Activated T-helper 2 cell treated with anti-CD3 and anti-CD28 coated beads, Interferon-gamma antibody, Interleukin-2, Interleukin-4, amounts not matched to agents 10 μg/mL and 5 μg/mL and 100 μg/mL, durations not matched to agents 14 hours and 24 hours and 36 hours (primary cell): ENCODE measurements at places on chromosomes 5 and 9. TPM values are rescaled to one million over a fixed set of nuclear protein-coding genes. Genes with fewer than 3 reads are reported as not detected.

The GGTA1 gene
- not detected in 2 replicates for total RNA-seq

The DCAF10 gene
- total RNA-seq, result 17.4 and 18.4 TPM in 2 replicates

The TAF11L12 gene
- total RNA-seq, result not detected in 2 replicates

The TMC1 gene
- total RNA-seq, result not detected in 2 replicates

The SURF6 gene
- 23.0 and 24.4 TPM in 2 replicates for total RNA-seq

DNA sequence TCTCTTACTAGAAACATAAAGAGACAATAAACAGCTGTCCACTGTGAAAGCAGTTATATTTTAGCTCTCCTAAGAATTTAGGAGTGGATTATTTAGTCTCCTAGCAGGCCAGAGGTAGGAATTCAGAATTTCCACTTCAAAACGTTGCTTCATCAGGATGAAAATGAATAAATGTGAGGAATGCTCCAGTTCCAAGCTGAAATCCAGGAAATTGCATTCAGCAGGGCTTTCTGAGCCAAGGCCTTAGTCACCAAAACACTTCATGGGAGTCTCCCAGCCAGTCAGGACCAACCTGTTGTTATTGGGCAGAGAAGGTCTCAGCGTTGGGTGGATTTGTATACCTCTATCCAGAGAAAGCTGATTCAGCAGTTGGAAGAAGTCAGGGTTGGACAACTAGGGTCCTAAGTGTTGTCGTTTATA lies 1040.3 kb downstream of the TLE1 start:
- DNase-seq, result no peak
- H3K36me3 ChIP-seq, result no peaks in the 10 kb centered on the region
- H3K4me3 ChIP-seq, result no peak overlapping the region
- no peaks in the 10 kb centered on the region for H3K27me3 ChIP-seq
- H3K4me1 ChIP-seq, result no peaks in the 10 kb centered on the region

GRCh38 chr5:78586251-78586650 lies 62.3 kb downstream of the LHFPL2 start:
- no peak for DNase-seq
- H3K4me1 ChIP-seq, result no peaks in the 10 kb centered on the region
- H3K4me3 ChIP-seq, result no peak overlapping the region
- H3K36me3 ChIP-seq, result no peaks in the 10 kb centered on the region

GRCh38 chr5:10457682-10458574 lies 16.2 kb downstream of the ROPN1L start:
- H3K4me3 ChIP-seq, result no peak overlapping the region
- DNase-seq, result no peak
- peaks cover 3% of the 10 kb centered on the region for H3K27me3 ChIP-seq
- peaks cover 2% of the 10 kb centered on the region for H3K4me1 ChIP-seq
- H3K27ac ChIP-seq, result no peak overlapping the region
- no peaks in the 10 kb centered on the region for H3K36me3 ChIP-seq

DNA sequence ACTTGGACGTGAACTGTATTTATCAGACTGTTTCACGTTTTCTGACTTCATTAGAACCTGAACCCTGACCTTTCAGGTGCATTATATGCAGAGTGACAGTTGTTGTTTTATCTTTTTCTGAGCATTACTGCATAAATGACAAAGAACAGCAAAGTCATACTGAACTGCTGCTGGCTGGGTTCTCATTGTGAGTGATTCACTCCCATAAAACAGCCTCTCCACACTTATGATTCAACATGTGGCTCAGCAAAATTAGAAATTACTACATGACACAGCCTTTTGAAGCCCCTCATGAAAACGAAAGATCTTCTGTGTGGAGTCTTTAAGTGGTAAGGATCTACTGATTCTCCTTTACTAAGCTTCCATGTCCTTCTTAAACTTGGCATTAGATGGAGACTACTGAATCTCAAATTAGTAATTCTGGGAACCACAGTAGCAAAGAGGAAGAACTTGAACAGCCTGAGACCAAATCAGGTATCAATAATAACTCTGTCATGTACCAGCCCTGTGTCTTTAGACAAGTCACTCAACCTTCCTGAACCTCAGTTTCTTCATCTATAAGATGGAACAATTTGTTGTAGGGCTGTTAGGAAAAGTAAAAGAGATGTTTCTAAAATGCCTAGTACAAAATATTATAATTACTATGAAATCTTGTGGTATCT lies 172.3 kb upstream of the GNA14 start:
- peaks cover 18% of the 10 kb centered on the region for H3K36me3 ChIP-seq
- peaks cover 41% of the 10 kb centered on the region for H3K4me1 ChIP-seq
- no peak overlapping the region for H3K4me3 ChIP-seq
- peak overlapping the region; percentile 58 for H3K27ac ChIP-seq

- H3K36me3 ChIP-seq, result peaks cover 13% of the 10 kb centered on the region
- no peaks in the 10 kb centered on the region for H3K27me3 ChIP-seq
- no peak overlapping the region for H3K4me3 ChIP-seq
- peaks cover 5% of the 10 kb centered on the region for H3K4me1 ChIP-seq
Measured at GRCh38 chr9:108863891-108864290, 1.8 kb downstream of the ACTL7A start.

DNA sequence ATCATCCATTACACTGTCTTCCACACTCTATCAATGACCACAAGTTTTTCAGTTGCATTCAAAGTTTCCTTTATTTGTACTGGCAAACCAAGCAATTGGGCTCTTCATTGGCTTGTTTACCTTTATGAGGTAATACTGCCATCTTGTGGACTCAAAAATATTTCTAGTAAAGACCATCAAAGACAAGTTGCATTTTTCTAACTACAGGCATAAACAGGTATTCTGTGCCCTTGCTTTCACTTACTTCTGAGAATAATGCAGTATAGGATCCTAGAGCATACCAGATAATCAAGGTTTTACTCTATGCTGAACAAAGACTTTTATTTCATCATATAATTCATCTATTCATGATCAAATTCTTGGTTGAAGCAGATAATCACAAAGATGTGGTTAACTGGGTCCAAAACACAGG lies 173.7 kb upstream of the POU5F2 start:
- no peak overlapping the region for H3K4me3 ChIP-seq
- H3K4me1 ChIP-seq, result no peaks in the 10 kb centered on the region
- H3K36me3 ChIP-seq, result no peaks in the 10 kb centered on the region
- H3K27me3 ChIP-seq, result no peaks in the 10 kb centered on the region
- H3K27ac ChIP-seq, result no peak overlapping the region

DNA sequence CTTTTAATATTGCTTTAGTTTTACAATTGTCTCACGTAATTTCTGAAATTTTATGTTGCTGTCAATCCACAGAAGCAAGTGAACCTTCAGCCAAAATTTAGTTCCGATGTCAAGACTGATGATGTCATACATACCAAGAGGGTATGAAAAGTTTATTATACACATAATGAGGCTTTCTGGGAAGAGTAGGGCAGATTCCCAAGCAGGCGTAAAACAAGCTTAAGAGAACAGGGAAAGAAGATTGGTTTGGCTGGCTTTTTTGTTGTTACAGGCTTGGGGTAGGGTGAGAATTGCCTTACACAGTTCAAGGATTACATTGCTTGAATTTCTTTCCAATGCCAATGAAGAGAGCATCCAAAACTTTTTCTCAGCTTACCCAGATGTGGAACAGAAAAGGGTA lies 1962.9 kb upstream of the CDH6 start:
- no peak overlapping the region for H3K27ac ChIP-seq
- H3K27me3 ChIP-seq, result no peaks in the 10 kb centered on the region
- no peaks in the 10 kb centered on the region for H3K36me3 ChIP-seq
- no peak overlapping the region for H3K4me3 ChIP-seq
- no peaks in the 10 kb centered on the region for H3K4me1 ChIP-seq

DNA sequence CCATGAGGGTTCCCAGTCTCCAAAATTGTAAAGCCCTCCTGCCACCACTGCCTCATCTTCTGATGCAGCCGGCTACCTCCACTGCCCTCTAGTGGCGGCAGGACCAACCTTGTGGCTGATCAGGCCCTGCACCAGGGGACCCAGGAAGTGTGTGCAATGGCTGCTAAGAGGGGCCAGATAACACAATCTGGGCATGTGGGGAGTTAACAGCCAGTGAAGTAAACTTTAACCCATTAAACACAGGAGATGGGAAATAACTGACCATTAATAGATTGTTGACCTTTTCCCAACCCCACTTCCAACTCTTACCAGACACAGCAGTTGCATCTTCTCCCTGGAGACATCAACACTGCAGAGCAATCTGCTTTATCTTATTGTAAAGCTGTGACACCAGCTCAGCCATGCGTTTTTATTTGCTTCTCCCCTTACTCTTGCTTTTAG lies 63.3 kb downstream of the FREM1 start:
- peaks cover 2% of the 10 kb centered on the region for H3K27me3 ChIP-seq
- no peak overlapping the region for H3K4me3 ChIP-seq
- H3K27ac ChIP-seq, result no peak overlapping the region
- DNase-seq, result peak; percentile 36

DNA sequence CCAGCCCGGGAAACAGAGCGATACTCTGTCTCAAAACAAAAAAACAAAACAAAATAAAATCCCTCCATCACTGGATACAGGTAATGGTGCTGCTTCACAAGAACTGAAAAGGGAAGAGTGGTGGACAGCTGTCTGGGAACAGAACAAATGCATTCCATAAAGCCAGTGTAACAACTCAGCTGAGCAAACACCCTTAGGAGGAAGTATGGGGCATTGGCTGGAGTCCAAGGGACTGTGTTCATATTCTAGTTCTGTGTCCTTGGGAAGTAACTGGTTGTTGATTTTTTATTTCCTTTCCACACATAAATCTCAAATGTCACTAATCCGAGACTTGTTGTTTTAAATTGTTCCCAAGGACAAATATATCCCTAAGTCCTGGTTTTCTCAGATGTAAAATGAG lies 38.3 kb downstream of the HTR1A start:
- H3K27ac ChIP-seq, result no peak overlapping the region
- no peak overlapping the region for H3K4me3 ChIP-seq
- no peaks in the 10 kb centered on the region for H3K27me3 ChIP-seq
- no peaks in the 10 kb centered on the region for H3K36me3 ChIP-seq

GRCh38 chr5:178772351-178772750 lies 41.9 kb upstream of the ZNF354A start:
- no peaks in the 10 kb centered on the region for H3K36me3 ChIP-seq
- H3K27me3 ChIP-seq, result no peaks in the 10 kb centered on the region
- H3K4me1 ChIP-seq, result no peaks in the 10 kb centered on the region
- no peak overlapping the region for H3K27ac ChIP-seq

DNA sequence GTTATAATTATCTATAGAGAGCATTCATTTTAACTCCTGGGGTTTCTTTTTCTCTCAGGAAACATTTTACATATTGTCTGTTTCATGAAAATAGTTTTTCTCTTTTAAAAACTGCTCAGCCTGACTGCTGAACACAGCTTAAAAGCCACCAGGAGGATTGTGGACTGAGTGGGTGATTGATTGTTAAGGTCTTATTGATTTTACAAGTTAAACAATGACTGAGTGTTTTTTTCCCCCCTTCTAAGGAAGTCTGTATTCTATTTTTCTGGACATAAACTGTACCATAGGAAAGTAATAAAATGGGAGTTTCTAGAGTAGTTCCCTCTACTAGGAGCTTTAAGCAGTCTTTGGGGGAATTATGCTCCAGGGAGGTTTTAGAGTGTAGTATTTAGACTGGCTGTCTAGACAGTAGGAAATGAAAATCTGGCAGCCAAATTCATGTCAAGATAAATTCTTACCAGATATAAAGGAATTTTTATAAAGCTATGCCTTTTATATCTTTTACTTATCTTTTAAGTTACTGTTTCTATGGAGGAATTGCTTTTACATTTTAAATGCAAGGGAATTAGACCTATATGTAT lies 463.9 kb downstream of the PRR16 start:
- H3K36me3 ChIP-seq, result no peaks in the 10 kb centered on the region
- no peak overlapping the region for H3K27ac ChIP-seq
- H3K4me3 ChIP-seq, result no peak overlapping the region
- DNase-seq, result no peak
- H3K27me3 ChIP-seq, result no peaks in the 10 kb centered on the region
- no peaks in the 10 kb centered on the region for H3K4me1 ChIP-seq
